T1000 (cell line): ENCODE measurements at places on chromosomes 3 and 15.

GRCh38 chr3:189288348-189289235 lies 116.8 kb downstream of the TPRG1 start:
- no peak for DNase-seq

DNA sequence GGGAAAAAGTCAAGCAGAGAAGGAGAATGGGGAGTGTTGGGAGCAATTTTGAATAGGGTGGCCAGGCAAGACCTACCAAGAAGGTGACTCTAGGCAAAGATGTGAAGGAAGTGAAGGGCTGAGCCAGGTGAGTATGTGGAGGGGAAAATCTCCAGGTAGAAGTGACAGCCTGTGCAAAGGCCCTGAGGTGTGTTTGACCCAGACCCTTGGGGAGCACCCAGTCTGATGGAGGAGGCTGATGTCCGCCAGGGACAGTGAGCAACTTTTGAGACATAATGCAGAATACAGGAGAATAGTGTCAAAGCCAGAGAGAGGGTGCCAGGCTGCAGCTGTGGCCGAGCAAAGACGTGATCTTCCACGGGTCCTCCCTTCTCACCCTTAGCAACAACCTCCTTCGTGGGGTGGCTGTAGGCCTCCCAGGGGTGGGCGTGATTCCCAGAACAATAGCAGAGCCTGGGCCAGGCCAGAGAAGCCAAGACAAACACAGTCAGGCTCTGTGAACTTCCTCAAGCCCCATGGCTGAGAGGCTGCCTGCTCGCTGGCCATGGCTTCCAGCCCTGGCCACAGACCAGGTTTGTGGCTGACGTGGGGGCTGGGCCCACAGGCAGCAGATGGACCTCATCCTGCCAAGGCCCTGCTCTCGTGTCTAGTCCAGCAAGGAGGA lies 58.1 kb downstream of the SLC6A6 start:
- DNase-seq, result no peak

DNA sequence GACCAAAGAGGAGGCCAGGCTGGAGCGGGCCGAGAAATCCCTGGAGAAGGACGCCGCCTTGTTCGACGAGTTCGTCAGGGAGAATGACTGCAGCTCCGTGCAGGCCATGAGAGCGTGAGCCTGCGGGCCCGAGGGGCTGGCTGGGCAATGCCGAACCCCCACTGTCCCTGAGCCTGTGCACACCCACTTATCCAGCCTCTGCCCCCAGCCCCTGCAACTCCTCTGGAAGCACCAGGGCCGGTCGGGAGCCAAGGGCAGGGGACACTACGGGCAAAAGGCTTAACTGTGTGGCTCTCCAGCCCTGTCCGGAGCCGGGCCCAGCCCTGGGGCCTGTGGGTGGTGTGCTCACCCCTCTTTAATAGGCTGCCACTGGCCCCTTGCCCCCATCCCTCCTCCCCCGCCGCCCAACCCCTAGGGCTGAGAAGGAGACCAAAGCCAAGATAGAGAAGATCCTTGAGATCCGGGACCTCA lies 24.0 kb downstream of the CFAP100 start:
- no peak for DNase-seq

DNA sequence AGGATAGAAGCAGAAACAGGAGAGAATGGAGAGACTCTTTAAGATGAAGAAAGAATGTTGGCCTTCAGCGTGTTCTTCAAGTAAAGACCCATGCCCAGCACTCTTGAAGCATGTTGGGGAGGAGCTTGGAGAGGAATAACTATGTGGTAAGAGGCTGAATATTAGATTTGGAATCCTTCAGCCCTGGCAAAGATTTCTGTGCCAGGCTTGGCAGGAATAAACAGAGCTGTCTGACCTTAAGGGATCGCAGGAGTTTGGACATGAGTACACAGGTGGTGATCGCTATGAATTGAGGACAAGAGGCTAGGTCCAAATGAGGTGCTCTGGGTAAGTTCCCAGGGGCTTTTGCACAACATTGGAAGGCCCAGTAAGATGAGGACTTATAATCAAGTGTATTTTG lies 132.6 kb upstream of the TBL1XR1 start:
- DNase-seq, result no peak

GRCh38 chr15:47719730-47720129 lies 2.4 kb downstream of the SEMA6D start:
- no peak for DNase-seq

- no peak for DNase-seq
Observed at GRCh38 chr3:192907784-192908183, 9.9 kb downstream of the MB21D2 start.

DNA sequence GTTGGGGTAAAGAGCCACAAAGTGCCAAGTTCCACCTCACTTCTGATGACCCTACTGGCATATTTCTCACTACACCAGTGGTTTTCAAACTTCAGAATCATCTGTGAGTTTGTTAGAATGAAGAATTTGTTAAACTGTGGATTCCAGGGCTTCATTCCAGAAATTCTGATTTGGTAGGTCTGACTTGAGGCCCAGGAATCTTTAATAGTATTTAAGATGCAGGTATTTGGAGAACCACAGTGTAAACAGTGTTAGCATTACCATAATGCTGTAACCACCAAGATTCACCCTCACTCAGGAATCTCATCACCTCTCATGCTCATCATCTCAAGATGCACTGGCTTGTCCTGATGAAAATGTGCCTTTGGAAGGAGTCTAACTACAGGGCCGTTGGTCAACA lies 6.0 kb downstream of the KCNMB3 start:
- DNase-seq, result no peak

GRCh38 chr3:192795021-192795420 lies 67.7 kb upstream of the FGF12 start:
- DNase-seq, result no peak

GRCh38 chr15:51405693-51406523 lies 64.5 kb downstream of the GLDN start:
- no peak for DNase-seq

DNA sequence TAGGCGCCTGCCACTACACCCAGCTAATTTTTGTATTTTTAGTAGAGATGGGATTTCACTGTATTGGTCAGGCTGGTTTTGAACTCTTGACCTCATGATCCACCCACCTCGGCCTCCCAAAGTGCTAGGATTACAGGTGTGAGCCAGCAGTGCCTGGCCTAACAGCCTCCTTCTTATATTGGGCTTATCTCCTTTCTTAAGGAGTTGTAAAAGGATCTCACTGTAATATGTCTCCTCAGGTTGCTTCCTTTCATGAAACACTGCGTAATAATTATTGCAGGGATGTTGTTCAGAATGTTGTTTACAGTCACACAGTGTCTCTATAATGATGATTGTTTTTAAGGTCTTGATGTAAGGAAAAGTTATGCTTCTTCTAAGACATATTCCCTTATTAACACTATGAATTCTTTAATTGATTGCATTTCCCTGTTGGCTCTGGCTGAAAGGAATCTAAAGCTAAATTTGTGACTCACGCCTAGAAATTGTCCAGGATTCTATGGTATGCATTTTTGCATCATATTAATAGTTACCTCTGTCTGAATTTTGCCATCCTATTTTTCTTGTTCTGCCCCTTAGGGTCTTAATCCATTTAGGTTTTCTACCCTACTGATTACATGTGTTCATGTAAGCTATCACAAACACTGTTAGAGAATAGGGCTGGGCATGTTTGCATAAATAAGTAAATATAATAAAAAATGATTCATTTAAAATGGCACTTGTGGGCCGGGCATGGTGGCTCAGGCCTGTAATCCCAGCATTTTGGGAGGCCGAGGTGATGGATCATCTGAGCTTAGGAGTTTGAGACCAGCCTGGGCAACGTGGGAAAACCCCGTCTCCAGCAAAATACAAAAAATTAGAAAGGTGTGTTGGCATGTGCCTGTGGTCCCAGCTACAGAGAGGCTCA lies 24.5 kb upstream of the RNF111 start:
- no peak for DNase-seq

GRCh38 chr15:90580099-90580498 lies 50.4 kb downstream of the CRTC3 start:
- no peak for DNase-seq

DNA sequence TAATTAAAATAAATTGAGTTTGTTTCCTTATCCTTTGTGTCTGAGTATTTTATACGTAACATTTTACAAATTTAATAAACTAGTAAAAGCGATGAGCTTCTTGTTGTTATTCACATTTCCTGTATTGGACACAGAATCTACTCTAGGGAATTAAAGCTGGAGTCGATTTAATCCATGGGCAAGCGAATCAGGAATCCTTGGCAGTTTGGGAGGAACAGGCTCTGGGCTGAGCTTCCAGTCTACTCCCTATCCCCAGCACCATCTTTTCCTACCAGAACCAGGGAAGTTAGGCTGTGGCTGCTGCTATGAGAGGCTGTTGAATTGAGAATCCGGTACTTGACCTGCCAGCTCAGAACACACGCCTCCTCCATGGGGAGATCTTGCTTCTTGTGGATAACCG lies 437.3 kb upstream of the TPM1 start:
- DNase-seq, result no peak

DNA sequence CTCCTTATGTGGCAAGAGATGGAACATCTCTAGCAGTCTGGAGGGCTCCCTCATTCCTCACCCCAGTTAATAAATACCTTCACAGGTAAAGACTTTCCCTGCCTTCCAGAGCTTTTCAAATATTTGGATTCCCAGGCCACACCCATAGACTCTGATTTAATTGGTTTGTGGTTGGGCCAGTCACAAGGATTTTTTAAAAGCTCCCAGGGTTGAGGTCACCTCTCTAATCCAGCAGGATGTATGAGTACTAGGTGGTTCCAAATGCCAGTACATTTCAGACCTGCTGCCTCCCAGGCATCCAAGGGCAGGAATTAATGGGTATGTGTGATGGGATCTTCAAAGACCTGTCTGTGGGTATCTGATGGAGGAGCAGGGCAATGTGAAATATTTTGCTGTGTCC lies 312.8 kb downstream of the CLSTN2 start:
- DNase-seq, result no peak

- no peak for DNase-seq
Observed at GRCh38 chr3:89052386-89052785, 55.0 kb upstream of the EPHA3 start.

- no peak for DNase-seq
Observed at GRCh38 chr3:113783463-113783862, 36.6 kb downstream of the ATP6V1A start.

DNA sequence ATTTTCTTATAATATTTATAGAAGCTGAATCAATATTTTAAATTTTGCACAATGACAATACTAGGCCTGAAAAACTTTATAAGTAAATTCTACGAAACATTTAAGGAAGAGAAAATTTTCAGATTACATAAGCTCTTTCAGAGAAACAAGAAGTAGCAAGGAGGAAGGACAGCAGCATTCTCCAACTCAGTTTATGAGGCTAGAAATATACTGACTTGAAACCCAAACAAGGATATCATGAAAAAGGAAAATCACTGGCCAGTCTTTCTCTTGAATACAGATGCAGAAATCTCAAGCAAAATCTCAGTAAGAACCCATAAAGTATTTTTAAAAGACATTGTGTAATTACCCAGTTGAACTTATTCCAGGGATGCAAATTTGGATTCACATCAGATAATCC lies 121.3 kb downstream of the STAC start:
- no peak for DNase-seq

GRCh38 chr3:21621181-21621651 lies 129.8 kb downstream of the ZNF385D start:
- DNase-seq, result no peak

- no peak for DNase-seq
Observed at GRCh38 chr3:41638381-41638780, 323.5 kb downstream of the ULK4 start.

- no peak for DNase-seq
Observed at GRCh38 chr3:72559385-72559784, 288.9 kb downstream of the SHQ1 start.

GRCh38 chr15:66646799-66647198 lies 55.2 kb upstream of the SMAD6 start:
- DNase-seq, result no peak

GRCh38 chr15:58992181-58992580 lies 4.7 kb downstream of the RNF111 start:
- no peak for DNase-seq

- no peak for DNase-seq
Observed at GRCh38 chr15:84937144-84937543, 44.5 kb upstream of the PDE8A start.

GRCh38 chr3:136657526-136657925 lies 94.7 kb downstream of the STAG1 start:
- DNase-seq, result no peak

GRCh38 chr3:164879201-164879600 lies 199.1 kb downstream of the SI start:
- no peak for DNase-seq

GRCh38 chr3:23859012-23859743 lies 53.4 kb downstream of the UBE2E1 start:
- peak; percentile 49 for DNase-seq

- no peak for DNase-seq
Observed at GRCh38 chr3:137163241-137163871, 205.6 kb downstream of the IL20RB start.

DNA sequence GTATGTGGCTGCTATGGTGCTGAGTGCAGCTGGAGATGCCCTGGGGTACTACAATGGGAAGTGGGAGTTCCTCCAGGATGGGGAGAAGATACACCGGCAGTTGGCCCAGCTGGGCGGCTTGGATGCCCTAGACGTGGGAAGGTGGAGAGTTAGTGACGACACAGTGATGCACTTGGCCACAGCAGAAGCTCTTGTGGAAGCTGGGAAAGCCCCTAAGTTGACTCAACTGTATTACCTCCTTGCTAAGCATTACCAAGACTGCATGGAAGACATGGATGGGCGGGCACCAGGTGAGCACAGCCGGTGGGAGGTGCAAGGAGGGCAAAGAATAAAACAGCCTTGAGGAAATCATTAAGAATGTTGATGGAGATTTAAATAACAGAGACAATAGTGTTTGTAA lies 2.9 kb downstream of the ADPRH start:
- DNase-seq, result no peak

GRCh38 chr3:18546632-18547031 lies 121.5 kb upstream of the SATB1 start:
- no peak for DNase-seq

- DNase-seq, result no peak
Observed at GRCh38 chr3:17033516-17034168, 148.9 kb downstream of the PLCL2 start.

DNA sequence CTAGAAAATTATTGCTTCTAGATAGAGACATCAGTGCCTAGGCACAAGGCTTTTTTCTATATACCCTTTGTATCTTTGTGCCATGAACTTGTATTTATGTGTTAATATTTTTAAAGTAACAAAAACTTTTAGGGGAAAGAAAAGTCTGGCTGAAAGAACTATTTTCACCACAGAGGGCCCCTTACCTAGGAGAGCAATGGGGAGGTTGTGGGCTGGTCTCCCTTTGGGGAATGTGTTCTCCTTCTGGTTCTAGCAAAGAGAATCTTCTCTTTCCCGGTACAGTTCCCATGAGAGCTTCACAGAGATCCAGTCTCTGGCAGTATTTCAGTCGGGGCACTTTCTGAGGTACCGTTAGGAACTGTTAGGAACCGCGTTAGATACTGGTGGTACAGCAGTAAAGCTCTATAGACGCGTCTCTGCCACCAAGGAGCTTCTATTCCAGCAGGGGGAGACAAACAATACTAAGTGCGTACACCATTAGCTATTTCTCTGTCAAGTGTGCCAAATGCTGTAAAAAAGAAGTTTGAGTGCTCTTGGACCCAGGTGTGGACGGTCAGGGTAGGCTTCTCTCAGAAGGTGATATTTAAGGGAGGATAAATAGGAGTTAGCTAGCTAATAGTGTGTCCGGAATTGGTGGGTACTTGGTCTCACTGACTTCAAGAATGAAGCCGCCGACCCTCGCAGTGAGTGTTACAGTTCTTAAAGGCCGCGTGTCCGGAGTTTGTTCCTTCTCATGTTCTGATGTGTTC lies 4.6 kb upstream of the EPB42 start:
- DNase-seq, result no peak
